Karpas-422 (cell line): ENCODE measurements at places on chromosomes 7 and 10.

GRCh38 chr7:143882020-143882603, 19.9 kb downstream of the TCAF1 start:
- DNase-seq: no peak

- no peak for DNase-seq
Observed at GRCh38 chr10:90983914-90984549, 63.1 kb upstream of the ANKRD1 start.

DNA sequence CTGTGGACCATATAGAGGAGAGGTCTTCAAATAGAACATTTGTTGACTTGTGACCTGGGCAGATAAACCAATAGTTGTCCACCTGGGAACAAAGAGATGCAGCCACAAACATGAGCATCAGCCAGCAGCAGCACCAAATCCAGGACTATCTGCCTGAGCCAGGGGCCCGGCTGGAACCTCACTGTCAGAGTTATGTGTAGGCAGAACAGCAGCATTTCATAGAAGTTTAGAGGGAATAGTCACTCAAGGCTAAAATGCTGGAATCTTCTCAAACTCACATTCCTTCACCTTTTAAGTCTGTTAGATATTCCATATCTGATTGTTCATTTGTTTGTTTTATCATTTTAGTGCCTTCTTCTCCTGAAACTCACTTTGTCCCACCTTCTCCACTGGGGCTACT, 72.2 kb upstream of the IL6 start:
- DNase-seq: no peak

DNA sequence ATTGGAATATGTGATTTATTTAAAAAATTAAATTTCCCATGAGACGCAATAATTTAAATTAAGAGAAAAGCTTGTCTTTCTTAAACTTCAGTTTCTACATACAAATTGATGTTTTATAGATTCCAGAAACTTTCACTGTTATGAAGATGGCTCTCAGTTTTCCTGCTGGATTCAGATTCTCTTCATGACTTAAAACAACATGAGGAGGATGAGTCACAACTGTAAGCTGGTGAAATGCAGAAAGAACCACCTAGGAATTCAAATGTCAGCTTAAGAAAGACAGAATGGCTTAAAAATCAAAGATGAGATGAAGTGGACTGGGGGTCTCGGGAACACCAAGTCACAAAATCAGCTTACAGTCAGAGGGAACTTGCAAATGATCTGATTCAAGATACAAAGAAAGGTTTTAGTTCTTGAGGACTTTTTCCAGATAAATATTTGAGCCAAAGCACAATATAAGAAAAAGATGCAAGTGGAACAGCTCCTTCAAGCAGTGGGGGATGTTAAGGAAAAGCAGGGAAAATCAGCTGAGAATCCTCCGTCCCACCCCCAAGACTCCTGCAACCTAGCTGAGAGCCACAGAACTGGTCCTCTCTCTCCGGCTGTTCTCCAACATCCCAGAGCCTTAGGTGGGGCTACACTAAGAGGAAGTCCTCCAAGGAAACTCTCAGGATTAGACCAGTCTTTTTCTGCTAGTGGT, 279.8 kb downstream of the KCNMA1 start:
- no peak for DNase-seq

- DNase-seq: no peak
Observed at GRCh38 chr10:27743012-27743876, 2.4 kb downstream of the MKX start.

GRCh38 chr10:50605269-50605950, 18.3 kb downstream of the SGMS1 start:
- no peak for DNase-seq

DNA sequence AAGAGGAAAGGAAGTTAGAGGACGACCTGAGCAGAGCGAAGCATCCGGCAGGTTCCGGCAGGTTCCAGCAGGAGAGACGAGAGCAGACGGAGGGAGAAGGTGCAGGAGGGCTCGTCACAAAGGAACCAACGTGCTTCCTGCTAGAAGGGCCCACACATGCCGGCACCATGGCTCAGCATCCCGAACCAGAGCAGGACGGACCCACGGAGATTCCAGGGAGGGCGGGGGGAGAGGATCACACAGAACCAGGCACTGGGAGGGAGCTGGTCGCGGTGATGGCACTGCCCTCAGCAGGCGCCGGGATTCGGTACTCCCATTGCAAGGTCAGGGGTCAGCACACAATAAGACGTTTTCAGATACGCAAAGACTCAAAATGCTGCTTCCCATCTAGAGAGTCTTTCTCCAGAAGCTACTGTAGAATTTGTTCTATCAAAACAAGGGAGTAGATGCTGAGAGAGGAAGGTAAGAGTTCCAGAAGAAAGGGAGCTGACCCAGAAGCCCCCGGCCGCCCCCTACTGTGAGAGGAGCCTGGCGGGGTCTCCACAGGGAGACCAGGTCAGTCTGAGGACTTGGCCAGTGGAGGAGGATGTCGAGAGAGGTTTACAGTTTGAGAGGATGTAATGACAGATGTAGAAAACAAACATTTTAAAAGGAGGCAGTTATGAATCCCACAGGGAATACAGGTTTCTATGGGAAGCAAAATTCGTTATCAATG, 23.6 kb upstream of the PWWP2B start:
- DNase-seq: no peak

DNA sequence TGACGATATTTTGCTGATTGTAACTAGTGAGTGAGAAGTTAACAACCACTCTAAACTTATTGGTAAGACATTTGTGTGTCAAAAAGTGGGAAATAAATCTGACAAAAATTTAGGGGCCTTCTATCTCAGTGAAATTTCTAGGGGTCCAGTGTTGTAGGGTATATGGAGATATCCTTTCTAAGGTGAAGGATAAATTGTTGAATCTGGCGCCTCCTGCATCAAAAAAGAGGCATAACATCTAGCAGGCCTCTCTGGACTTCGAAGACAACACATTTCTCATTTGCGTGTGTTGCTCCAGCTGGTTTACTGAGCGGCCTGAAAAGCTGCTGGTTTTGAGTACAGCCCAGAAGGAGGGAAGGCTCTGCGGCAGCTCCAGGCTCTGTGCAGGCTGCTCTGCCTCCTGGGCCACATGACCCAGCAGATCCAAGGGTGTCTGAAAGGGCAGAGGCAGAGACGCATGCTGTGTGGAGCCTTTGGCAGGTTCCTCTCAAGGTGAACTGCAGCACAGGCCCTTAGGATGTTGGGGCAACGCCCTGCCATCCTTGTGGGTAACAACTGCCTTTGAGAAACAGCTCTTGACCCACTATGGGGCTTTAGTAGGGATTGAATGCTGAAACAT, 72.4 kb downstream of the LMBR1 start:
- peak; percentile 74 for DNase-seq

DNA sequence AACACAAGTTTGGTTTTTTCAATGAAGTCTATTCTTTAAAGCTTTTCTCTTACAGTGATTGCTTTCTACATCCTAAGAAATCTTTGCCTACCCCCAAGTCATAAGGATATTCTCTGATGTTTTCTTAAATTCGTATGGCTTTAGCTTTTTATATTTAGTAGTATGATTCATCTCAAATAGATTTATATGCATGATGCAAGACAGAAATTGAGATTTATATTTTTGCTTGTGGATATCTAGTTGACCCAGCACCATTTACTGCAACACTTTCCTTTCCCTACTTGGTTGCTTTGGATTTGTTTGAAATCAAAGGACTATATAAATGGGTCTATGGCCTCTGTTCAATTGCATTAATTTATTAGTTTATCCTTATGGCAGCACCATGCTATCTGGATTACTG, 113.9 kb downstream of the ZNF438 start:
- DNase-seq: no peak

- no peak for DNase-seq
Observed at GRCh38 chr7:8149222-8149621, 112.7 kb downstream of the ICA1 start.

- no peak for DNase-seq
Observed at GRCh38 chr7:135950972-135951371, 26.2 kb downstream of the MTPN start.

DNA sequence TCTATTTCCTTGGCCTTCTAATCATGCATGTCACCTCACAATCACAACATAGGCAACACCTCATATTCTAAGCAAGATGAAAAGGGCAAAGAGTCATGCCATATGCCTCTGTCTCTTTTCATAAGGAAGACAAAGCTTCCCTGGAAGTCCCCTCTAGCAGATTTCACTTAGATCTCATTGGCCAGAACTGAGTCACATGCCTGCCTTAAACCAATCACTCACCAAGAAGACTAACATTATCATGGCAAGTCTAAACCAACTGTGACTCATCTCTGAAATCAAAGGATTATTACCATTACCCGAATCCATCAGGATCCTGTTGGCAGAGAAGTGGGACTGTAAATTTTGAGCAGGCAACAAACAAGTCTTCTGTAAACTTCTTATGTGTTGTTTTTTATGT, 27.8 kb downstream of the CAV1 start:
- no peak for DNase-seq

- no peak for DNase-seq
Observed at GRCh38 chr7:75995996-75996395, 1.6 kb upstream of the TMEM120A start.

GRCh38 chr7:155778349-155778748, 33.9 kb downstream of the SHH start:
- DNase-seq: no peak

- no peak for DNase-seq
Observed at GRCh38 chr10:32169556-32169955, 113.3 kb upstream of the KIF5B start.

DNA sequence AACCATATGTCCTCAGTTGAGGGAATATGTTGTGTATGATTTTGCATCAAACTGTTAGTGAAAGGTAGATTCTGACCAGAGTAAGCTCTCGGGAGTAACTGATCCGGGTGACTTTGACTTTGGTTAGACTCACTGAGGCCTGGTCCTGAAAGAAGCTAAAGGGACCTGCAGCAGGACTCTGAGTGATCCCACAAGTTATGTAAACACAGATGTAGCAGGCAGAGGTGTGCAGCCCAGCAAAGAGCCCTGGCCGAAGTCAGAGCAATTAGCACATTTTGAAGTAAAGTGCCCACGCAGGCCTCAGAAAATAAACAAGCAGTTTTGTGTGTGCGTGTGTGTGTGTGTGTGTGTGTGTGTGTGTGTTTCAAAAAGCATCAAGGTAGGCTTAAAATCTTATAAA, 245.6 kb upstream of the FERD3L start:
- DNase-seq: no peak

DNA sequence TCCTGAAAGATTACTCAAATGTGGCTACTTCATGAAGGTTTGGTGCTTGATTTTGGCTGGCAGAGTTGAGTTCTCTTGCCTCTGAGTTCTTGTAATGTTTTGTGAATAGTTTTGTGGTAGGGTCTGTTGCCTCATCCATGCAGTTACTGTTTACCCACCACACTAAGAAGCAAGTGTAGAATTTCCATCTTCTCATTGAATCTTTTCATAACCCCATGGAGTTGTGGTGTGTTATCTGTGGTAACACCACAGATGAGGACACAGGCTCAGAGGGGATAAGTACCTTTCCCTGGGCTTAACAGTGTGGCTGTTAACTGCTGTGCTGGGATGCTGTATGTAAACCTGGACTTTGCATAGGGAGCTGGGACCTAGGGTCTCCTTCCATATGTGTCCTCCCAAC, 186.3 kb downstream of the CAMK1D start:
- no peak for DNase-seq

DNA sequence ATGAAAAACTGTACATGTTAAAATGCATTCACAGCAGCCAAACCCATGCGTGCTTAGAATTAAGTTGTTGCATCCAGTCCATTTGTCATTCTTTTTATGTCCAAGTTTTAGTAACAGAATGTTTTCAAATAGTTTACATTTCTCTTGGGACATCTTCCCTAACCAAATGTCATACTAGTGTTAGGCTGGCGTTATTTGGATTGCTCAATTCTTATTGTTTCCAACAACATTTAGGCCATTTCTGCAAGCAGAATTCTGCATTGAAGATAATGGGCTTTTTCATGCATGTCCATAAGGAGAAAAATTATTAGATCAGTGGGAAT, 203.0 kb downstream of the HIBADH start:
- DNase-seq: no peak

GRCh38 chr7:18140943-18141342, 113.3 kb upstream of the PRPS1L1 start:
- no peak for DNase-seq

DNA sequence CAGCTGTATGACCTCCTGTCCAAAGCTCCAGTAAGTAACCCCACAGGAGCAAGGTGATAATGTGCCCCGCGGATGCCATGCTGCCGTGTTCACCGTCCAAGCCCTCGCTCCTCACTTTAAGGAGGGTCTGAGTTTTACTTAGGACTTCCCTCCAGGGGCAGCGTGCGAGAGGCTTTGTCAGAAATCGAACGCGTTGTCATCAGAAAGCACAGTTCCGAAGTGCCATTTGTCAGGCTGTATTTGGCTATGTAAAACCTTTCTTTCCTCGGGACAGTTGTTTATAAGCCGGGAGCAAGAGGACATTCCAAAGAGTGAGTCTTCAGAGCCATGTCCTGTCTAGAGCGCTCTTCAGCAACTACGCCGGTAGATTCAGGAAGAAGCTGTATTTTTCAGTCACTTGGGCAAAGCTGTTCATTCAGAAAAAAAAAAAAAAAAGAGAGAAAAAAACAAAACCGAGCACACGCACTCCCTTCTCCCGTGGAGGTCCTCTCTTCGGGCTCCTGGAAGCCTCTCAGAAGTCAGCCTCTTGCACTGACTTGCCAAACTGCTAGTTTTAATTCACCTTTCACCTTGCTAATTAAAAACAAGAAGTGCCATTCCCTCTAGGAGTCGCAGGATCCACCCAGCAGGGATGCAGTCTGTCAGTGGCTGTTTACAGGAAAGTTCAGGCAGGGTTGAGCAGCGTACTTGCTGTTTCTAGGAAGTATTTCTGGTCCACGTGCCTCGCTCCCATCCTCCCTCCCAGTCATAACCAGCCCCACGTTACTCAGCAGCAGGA, at the start of gene SEMA3E:
Gene SEMA3E, minus strand, starts transcription at position 676 of the 778 bp plus-strand sequence.
- no peak for DNase-seq

DNA sequence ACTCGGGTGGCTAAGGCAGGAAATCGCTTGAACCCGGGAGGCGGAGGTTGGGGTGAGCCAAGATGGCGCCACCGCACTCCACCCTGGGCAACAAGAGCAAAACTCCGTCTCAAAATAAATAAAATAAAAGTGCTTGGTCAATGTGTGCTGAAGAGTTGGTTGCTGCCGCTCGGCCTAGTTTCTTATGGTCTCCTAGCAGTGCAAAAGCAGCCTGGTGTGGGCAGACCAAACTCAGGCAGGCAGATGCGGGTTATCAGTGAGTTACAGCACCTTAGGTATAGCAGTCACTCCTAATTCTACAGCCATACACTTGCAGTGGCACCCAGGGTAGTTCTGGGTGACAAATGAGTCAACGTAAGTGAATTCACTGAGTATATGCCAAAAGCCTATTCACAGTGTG, 22.6 kb downstream of the HSPB1 start:
- no peak for DNase-seq
